Activated T-cell treated with anti-CD3 and anti-CD28 coated beads, Interleukin-2, amount 50 U/mL, for 1 hour (primary cell): ENCODE measurements at places on chromosomes 3 and 15.

DNA sequence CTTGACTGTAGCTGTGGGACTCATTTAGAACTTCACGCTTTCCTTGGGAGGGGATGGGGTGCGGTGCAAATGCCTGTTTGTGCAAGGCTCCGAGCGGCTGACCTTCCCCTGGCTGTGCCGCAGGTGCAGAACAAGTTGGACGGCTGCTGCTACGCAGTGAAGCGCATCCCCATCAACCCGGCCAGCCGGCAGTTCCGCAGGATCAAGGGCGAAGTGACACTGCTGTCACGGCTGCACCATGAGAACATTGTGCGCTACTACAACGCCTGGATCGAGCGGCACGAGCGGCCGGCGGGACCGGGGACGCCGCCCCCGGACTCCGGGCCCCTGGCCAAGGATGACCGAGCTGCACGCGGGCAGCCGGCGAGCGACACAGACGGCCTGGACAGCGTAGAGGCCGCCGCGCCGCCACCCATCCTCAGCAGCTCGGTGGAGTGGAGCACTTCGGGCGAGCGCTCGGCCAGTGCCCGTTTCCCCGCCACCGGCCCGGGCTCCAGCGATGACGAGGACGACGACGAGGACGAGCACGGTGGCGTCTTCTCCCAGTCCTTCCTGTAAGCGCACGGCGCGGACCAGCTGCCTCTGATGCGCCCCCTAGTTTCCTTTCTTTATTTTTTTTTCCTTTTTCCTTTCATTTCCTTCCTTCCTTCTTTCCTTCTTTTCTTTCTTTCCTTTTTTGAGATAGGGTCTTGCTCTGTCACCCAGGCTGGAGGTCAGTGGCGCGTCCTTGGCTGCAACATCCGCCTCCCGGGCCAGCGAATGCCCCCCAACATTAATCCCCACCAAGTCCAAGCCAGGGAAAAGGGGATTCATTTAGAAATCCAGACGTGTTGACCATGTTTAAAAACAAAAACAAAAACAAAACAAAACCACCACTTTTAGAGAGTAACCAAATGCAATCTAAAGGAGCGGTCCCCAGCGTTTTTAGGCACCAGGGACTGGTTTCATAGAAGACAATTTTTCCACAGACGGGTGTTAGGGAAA is 42.7 kb downstream of the EIF2AK4 start:
- peak; percentile 43 for DNase-seq

DNA sequence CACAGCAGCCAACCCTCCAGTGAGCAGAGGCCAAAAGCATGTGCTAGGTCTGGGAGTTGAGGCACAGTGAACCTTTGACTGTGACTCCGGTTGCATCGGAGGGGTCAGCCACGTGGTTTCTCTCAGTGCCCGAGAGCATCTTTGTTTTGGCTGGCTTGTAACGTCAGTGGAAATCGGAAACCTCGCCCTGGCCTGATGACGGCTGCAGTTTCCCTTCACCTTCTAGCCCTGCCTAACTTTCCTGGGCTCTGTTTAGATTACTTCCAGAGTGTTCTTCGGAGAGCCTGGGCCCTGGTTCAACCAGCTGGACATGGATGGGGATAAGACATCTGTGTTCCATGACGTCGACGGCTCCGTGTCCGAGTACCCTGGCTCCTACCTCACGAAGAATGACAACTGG is 56.6 kb downstream of the MESD start:
- no peak for DNase-seq

DNA sequence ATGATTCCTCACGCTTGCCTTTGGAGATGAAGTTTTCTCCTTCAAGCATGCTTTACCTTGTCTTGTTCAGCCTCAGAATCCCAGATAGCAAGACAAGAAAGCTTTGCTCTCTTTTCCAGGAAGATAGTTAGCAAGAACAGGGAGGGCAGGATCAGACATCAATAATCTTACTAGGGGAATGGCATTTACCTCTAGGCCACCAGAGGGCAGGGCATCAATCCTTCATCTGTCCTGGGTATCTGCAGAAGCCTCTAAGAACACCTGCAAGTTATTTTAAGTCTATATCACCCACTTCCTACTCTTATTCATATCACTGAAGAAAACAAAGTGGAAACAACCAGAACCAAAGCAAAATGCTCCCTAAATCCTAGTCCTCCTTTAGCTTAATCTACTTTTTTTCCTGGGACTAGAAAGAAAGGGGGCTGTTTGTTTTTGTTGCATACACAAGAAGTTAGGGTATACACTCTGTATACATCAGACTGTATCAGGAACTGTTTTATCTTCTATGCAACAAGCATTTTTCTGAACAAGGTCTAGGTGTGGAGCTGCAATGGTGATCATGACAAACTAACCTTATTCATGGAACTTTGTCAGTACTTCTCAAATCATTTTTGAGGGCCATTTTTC is 862.5 kb downstream of the CADM2 start:
- no peak for DNase-seq

DNA sequence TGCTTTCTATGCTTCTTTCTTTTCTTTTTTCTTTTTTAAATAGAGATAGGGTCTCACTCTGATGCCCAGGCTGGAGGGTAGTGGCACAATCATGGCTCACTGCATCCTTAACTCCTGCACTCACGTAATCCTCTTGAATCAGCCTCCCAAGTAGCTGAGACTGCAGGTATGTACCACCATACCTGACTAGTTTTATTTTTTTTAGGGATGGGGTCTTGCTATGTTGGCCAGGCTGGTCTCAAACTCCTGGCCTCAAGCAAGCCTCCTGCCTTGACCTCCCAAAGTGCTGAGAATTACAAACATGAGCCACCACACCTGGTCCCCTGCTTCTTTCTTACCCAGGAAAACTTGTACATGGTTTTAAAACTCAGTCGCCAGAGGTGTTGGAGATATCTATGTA is 24.2 kb upstream of the HDC start:
- DNase-seq = no peak
